Activated T-helper 1 cell treated with anti-CD3 and anti-CD28 coated beads, Interleukin-2, amount 50 U/mL, for 16 hours (primary cell): ENCODE measurements at places on chromosomes 2 and 18.

- no peak for DNase-seq
These were observed 543 bp upstream of the MARCHF4 start for GRCh38 chr2:216372761-216373291.

DNA sequence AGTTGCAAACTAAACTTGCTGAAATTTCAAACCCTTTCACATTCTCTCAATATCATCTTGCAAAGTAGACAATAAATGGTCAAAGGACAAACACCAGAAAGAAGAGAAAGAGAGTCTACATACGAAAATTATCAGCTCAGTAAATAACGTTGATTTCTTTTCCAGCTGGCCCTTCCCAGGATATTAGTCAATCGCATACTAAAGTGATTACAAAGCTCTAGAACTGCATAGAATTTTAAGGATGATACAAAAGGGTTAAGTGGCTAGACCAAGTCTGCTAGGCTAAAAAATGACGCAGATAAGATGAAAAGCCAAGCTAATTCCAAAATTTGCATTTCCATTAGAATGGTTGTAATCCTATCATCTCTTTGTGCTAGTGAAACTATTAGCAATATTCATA, 405.7 kb downstream of the FBXO15 start:
- DNase-seq, result no peak

DNA sequence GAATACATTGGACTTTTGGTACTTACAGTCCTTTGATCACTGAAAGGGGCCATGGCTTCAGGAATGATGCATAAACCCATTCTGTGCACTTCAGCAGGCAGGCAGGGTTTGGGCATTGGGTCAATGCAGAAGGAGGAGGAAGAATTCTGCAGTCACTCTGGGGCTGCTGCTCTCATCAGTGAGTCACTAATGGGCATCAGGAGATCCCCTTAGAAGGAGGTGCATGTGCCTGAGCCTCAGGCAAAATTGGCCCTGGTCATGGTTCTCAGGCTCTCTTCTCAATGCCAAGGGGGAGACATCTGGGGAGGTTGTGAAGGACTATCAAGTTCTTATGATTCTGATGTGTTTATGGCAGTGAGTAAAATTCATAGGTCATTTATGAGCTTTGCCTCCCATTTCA, 52.0 kb upstream of the TNP1 start:
- DNase-seq, result no peak

- DNase-seq, result no peak
These were observed 737.2 kb upstream of the HS6ST1 start for GRCh38 chr2:129055824-129056223.

DNA sequence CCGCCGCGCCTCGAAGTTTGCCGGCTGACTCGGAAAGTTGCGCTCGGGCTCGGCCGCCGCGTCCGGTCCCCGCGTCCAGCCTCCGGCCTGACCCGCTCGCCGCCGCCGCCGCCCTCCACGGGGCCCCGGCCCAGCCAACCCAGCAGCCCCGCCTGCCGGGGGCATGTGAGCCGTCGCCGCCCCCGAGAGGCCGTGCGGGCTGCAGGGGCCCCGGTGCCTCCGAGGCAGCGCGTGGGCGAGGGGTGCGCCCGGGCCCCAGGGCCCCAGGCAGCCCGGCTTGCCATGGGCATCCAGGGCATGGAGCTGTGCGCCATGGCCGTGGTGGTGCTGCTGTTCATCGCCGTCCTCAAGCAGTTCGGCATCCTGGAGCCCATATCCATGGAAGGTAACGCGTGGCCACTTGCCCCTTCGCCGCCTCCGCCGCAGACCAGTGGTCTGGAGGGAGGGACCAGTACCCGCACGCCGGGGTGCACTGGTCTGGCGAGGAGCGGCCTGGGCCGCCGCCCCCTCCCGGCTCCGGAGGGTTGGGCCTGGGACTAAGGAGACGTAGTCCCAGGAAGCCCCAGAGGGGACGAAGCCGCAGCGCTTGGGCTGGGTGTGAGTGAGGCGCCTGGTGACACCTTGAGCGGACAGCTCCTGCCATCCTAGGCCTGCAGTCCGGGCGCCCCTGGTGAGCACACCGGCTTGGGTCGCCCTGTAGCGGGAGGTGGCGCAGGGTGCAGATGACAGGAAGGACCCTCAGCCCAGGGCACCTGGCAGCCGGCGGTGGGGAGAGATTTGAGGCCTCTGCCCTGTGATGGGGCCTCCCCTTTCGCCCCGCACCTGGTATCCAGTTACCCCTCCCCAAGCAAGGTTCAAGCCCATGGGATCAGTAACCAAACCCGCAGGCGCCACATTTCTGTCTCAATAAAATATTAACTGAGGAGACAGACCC, 49.9 kb downstream of the KCNIP3 start:
- no peak for DNase-seq

GRCh38 chr18:13323186-13323585, 104.6 kb downstream of the LDLRAD4 start:
- DNase-seq, result no peak

DNA sequence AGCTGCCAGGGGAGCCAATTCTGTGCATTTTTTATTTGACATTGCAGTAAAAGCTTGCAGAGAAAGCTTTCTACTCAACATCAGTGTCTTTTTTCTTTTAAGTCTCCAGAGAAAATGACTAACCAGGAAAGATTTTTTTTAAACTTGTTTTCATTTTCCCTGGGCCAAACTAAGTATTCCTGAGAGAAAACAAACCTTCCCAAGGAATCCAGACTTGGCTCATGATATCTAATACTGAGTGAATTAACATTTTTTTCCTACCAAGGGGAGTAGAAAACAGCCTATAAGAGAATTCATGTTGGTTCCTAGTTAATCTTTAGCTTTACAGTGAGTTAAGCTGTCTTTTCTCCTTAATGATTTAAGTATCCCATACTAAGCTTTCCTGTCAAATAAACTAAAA, 46.7 kb downstream of the DAPL1 start:
- no peak for DNase-seq

DNA sequence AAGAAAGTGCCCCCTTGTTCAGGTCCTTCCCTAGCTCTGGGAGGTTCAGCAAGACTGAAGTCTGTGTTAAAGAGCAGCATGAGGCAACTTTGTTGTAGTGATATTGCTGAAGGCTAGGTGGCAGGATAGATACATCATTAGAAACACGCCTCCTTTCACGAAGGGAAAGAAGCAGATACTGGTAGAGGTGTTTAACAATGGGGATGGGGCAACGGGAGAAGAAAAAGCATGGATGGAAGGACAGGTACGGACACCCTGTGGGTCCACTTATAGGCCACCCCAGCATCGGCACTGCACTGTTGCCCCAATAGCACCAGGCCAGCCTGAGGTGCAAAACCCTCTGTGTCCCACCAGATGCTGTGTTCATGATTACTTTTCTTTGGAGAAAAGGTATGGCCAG, 3.5 kb upstream of the IGFBP5 start:
- DNase-seq, result no peak

GRCh38 chr2:69937968-69938367, 23.1 kb downstream of the MXD1 start:
- no peak for DNase-seq

- DNase-seq, result no peak
These were observed 98.6 kb downstream of the IRS1 start for GRCh38 chr2:226701052-226701451.

DNA sequence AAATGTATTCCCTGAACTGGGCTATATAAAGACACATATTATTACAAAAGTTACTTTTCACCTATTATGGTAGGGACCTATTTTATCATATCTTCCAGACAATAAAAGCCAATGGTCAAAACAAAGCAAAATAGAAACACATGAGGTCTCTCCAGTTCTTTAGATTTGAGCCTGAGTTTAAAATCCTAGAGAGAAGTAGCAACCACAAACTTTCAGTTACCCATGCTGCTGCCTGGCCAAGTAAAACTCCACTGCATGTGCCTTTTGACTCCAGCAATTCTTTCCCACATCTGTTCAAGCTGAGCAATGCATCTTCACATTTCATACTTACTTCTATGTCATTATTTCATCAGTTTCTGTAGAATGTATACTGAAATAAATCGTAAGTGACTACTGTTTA, 405.3 kb downstream of the STK39 start:
- no peak for DNase-seq

DNA sequence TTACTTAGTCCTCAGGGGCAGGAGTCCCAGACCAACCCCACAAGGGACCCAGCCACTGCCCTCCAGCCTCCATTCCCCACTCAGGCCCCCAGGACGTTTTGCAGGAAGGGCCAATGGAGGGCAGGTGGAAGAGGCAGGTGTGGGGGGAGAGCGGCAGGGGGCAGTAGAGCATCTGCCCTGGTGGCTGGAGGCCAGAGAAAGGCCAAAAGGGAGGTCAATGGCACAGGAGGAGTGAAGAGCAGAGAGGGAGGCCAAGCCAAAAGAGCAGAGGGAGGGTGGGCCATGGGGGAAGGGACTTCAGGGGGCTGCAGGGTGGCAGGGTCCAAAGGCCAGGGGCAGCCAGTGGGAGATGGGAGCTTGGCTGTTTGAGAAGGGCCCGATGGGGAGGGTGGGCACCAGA, 17.3 kb upstream of the GPR55 start:
- no peak for DNase-seq

DNA sequence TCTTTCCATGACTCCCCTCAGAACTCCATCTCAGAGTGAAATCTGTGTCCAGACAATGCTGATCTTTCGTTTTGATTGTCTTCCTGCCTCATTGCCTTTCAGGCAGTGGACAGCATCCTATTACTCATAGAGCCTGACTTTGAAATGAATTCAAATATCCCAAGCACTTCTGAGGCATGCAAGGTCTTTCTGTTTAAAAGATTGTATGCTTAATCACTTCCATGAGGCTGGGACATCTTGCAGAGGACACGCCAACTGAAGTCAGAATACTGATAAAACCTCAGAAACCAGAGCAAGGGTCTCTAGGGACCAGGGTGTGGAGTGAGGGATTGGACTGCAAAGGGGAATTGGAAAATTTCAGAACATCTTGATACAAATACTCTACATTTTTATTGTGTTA, 836.5 kb upstream of the ID2 start:
- DNase-seq, result no peak

DNA sequence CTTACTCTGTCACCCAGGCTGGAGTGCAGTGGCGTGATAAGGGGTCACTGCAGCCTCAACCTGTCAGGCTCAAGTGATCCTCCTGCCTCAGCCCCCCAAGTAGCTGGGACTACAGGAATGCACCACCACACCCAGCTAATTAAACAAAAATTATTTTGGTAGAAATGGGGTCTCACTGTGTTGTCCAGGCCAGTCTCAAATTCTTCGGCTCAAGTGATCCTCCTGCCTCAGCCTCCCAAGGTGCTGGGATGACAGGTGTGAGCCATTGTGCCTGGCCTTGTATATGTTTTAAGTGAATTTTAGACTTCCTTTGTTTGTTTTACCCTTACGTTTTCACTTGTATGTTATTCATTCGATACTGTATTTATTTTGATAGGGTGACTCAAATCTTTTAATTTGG, 34.7 kb upstream of the ITSN2 start:
- no peak for DNase-seq

DNA sequence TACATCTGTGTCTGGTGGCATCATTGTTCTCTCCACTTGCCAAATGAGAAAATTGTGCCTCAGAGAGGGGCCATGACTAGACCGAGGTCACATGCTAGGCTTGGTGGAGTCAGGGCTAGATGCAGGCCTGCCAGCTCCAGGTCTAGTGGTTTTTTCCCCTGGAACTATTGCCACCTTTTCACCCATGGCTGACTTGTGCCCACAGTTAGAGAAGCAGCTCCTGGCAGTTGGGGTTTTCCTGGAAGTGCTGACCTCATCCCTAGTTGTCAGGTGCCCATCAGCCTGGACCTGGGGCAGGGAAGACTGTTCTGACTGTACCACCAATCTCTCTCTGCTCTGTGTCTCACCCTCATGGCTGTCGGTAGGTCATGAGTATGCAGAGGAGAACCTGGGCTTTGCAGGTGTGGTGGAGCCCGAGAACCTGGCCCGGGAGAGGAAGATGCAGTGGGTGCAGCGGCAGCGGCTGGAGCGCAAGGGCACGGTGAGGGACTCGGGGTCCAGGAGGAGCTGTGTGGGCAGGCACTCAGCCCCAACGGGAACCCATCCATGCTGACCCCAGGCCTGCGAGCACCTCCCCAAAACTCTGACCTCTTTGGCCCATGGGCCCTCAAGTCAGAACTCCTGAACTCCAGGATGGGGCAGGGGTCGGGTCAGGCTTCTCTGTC, 12.4 kb upstream of the CATIP start:
- no peak for DNase-seq

DNA sequence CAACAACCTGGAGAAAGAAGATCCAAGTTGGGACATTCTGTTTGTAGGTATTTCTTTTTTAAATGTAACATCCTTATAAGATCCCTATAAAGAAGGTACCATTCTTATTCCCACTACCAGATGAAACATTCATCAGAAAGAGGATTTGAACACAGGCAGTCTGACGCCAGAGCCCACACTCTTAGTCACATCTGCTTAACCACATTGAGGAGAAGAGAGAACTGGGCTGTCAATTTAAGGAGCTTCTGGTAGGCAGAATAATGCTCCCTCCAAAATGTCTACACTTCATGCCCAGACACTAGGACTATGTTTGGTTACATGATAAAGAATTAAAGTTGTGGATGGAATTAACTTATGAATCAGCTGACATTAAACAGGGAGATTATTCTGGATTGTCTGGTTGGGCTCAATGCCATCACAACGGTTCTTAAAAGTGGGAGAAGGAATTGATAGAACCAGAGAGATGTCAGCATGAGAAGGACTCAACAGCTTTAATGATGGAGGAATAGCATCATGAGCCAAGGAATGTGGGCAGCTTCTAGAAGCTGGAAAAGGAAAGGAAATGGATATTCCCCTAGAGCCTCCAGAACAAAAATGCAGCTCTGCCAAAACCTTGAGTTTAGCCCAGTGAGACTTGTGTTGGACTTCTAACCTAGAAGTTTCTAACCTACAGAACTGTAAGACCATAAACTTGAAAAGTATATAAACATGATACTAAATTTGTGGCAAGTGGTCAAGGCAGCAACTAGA, 82.2 kb downstream of the KLF7 start:
- DNase-seq, result no peak

DNA sequence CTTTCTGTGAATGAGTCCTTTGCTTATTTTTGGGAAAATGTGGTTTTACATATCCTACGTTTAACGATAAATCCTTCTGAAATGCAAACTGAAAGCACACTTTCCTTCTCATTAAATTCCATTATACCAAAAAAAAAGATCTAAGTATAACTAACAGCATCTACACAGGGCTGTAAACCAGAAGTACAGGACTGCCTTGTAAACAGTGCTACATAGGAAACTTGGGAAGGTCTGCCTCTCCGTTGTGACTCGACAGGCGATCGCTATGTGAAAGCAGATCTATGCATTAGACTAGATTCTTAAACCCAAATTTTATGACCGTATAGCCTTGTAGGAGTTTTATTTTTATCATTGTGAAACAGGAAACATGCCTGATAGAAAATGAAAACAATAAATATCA, 690.5 kb downstream of the ARHGAP15 start:
- DNase-seq, result no peak

DNA sequence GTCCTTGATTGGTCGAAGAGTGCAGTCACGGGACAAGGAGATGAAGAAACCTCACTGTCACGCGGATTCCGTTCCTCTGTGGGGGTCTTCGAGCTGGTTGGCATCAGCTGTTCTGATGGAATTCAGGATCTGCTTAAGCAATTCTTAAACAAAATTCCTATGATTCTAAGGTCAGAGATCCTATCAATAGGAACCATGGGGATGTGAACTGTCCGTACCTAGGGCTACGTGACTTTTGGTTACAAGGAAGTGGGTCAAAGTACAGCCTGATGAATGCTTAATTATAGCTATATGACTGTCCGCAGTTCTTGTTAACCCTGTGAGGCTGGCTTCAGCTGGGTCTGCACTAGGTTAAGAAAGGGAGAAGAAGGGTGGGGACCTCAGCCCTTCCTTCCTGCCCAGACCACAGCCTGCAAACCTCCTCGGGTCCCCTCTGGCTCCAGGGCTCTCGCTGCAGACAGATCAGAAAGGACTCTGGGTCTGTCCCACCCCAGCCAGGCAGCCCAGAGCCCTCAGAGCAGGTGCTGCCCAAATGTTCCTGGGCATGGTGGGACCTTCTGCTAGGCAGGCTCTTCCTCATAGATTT, 44.2 kb upstream of the TAF1B start:
- no peak for DNase-seq
